NCI-H2029 treated with DMSO at 0.1 percent for 48 hours (cell line): ENCODE measurements at places on chromosomes 1 and 21.

DNA sequence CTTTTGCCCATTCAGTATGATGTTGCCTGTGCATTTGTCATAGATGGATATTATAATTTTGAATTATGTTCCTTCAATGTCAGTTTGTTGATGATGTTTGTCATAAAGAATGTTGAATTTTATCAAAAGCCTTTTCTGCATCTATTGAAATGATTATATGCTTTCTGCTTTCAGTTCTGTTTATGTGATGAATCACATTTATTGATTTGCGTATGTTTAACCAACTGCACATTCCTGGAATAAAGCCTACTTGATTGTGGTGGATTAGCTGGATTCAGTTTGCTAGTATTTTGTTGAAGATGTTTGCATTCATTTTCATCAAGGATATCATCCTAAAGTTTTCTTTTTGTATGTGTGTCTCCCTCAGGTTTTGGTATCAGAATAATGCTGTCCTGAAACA, 5.7 kb upstream of the OR2M4 start:
- no peak for DNase-seq

GRCh38 chr1:201826830-201827229, 2.1 kb upstream of the IPO9 start:
- DNase-seq: no peak

GRCh38 chr1:22752339-22752738, 41.7 kb downstream of the EPHB2 start:
- DNase-seq: no peak

- no peak for DNase-seq
These were observed 5.0 kb downstream of the PPOX start for GRCh38 chr1:161171191-161171590.

- no peak for DNase-seq
These were observed 753.3 kb downstream of the LTN1 start for GRCh38 chr21:28239340-28239739.

DNA sequence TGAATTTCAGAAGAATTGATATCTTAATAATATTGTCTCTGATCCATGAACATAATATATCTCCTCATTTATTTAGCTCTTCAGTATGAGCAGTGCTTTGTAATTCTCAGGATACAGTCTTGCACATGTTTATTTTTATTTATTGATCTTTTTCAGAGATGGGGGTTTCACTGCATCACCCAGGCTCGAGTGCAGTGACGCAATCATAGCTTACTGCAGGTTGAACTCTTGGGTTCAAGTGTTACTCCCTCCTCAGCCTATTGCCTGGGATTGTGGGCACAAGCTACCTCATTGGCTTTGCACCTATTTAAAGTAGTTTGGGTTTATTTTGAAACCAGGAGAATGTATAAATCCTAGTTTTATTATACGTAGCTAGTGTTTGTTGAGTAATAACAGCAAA, 4.7 kb downstream of the RPS6KC1 start:
- DNase-seq: no peak

- no peak for DNase-seq
These were observed 33.5 kb downstream of the TRIM11 start for GRCh38 chr1:228373004-228373680.

DNA sequence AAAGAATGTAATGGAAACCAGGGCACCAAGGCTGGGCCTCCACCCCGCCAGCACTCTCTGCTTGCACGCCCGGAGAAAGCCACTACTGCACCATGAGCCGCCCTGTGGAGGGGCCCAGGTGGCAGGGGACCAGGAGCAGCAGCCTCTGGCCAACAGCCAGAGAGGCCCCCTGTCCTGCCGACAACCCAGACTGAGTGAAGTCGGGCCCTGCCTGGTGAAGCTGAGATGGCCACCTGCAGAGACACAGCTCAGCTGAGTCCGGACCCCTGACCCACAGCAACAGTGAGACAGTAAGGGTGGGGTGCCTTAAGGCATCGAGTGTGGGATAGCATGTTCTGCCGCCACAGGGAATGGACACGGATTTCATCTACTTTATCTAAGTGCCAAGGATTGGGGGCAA, 28.9 kb downstream of the WDR4 start:
- no peak for DNase-seq

GRCh38 chr1:29808141-29808995, 572.0 kb downstream of the PTPRU start:
- DNase-seq: no peak
